ENCODE measurements at places on chromosomes 5 and 9.

GRCh38 chr5:115649541-115649940 is 23.7 kb upstream of the TMED7 start:
- no peak for DNase-seq

DNA sequence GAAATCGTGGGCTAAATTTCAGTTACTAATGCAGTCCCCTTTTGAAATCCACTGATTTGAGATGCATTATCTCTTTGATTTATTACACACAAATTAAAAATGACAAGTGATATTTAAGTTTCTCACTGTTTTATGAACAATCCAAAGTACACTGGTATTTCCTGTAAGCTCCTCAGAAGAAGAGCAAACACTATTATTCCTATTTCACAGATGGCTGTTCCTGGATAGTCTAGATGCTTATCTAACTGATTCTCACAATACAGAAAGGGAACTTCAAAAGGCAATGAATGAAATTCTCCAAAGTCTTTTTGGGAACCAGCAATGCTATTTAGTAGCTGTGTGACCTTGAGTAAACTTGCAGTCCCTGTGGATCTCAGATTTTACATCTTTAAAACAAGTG is 404.7 kb upstream of the DAB2 start:
- no peak for DNase-seq

- DNase-seq: no peak
These were observed 527.0 kb upstream of the TUSC1 start for GRCh38 chr9:26205261-26205660.

- no peak for DNase-seq
These were observed 93.8 kb upstream of the FAM120A start for GRCh38 chr9:93357649-93358048.

DNA sequence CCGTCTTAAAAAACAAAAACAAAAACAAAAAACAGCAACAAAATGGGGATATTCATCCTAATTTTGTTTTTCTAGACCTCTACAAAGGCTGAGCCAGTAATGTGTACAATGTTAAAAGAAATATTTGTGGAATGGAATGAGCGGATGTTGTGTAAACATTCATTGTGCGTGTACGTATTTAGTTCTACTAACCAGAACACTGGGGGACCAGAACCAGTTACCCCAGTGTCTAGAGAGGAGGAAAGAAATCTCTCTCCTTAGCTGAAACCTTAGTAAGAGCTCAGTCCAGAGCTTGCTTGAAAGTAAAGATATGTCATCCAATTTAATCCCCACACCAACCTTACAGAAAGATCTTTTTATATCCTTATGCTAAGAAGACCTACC is 106.7 kb upstream of the CPEB4 start:
- no peak for DNase-seq

DNA sequence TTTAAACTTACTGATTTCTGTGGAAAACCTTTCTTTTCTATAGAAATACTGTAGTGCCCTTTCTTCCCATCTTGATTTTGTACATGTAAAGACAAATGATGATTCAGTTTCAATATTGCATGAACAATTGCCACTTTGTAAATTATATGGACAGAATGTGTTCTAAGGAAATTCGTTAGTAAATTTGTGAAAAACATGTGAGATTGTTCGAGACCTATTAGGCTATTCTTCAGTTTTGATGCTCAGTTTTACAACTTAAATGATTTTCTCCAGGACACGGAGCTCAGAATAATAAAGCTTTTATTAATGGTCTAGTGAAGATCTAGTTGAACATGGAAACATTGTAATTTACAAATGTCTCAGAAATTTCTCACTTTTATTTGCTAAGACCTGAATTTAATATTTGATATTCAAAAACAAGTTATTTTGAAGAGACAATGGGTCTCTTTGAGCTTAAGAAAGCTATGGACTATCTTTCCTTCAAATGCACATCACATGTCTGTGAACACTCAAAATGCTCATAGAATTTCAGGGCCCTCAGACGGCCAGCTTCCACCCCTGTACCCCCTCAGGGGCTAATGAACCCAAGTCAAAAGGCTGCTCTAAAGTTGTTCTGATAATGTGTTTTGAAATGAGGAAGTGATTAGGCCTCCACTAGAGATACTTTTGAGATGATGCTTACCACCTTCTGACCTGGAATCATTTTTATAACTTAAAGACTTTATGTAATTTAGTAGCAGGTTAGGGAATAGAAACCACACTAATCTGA is 54.1 kb upstream of the FSD1L start:
- no peak for DNase-seq

- no peak for DNase-seq
These were observed 365.9 kb upstream of the C9orf72 start for GRCh38 chr9:27939186-27939585.

- DNase-seq: no peak
These were observed 419.5 kb upstream of the ACTBL2 start for GRCh38 chr5:57902095-57902494.

DNA sequence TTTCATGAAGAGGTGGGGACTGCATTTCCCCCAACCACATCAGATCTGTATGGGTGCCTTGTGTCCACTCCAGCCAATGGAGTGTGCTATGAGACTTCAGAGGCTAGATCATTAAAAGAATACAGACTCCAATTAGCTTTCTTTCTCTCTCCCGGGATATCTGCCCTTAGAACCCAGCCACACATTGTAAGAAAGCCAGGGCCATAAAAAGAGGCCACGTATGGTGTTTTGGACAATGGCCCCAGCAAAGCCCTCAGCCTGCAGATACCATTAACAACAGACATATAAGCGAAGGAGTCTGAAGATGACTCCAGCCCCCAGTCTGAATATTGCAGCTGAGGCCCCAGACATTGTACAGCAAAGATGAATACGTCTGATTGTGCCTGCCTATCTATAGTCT is 21.5 kb downstream of the IL6ST start:
- no peak for DNase-seq

DNA sequence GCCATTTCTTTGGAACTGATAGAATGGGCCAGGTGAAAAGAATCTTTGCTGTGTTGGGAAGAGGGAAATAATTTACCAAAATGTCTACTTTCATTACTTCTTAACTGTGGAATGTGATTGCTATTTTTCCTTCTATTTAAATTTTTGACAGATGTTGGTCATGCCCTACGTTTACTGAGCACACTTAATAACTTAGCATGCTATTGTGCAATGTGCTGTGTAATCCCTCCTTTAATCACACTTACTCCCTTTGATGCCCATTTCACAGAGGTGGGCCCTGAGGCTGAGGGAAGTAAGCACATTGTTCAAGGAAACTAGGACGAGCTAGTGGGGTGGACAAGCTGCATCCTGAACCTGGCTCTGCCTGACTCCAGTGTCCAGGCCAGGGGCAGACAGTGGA is 47.8 kb upstream of the INSYN2B start:
- no peak for DNase-seq

DNA sequence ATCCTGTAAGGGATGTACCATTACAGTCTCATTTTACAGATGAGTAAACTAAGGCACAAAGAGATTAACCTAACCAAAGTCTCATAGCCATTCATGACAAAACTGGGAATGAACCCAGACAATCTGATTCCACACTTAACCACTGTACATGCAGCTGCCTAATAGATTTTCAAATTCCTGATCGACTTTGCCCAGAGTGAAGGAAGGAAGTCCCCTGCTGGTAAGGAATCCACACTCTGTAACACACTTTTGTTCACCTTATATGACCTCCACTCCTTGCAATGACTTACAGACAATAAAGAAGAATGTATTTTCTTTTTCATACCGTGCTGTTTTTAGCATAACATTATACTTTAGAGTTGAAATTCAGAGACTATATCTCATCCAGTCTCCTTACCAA is 31.3 kb upstream of the PLPP6 start:
- DNase-seq: no peak

DNA sequence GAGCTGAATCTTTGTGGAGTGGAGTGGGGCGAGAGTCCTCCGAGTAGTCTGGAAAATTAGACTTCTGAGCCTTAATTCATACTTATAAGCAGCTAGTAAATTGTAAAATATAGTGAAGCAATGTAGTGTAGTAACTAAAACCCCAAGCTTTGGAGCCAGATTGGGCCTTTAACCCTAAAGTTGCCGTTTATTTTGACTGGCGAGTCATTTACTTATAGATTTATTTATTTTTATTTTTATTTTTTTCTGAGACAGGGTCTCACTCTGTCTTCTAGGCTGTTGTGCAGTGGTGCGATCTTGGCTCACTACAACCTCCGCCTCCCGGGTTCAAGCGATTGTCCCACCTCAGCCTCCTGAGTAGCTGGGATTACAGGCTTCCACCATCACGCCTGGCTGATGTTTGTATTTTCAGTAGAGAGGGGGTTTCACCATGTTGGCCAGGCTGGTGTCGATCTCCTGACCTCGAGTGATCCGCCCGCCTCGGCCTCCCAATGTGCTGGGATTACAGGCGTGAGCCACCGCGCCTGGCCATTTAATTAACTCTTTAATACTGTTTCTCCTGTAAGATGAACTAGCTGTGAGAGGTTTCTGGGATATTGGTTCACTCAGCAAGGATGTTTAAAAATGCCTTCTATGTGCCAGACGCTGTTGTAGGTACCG is 687 bp upstream of the RPS23 start:
- no peak for DNase-seq

- DNase-seq: no peak
These were observed 129.3 kb upstream of the STC2 start for GRCh38 chr5:173457482-173457881.

- DNase-seq: no peak
These were observed 2.2 kb downstream of the GABRB2 start for GRCh38 chr5:161544350-161544765.

- no peak for DNase-seq
These were observed 9.7 kb downstream of the PCDH1 start for GRCh38 chr5:141868541-141868940.

DNA sequence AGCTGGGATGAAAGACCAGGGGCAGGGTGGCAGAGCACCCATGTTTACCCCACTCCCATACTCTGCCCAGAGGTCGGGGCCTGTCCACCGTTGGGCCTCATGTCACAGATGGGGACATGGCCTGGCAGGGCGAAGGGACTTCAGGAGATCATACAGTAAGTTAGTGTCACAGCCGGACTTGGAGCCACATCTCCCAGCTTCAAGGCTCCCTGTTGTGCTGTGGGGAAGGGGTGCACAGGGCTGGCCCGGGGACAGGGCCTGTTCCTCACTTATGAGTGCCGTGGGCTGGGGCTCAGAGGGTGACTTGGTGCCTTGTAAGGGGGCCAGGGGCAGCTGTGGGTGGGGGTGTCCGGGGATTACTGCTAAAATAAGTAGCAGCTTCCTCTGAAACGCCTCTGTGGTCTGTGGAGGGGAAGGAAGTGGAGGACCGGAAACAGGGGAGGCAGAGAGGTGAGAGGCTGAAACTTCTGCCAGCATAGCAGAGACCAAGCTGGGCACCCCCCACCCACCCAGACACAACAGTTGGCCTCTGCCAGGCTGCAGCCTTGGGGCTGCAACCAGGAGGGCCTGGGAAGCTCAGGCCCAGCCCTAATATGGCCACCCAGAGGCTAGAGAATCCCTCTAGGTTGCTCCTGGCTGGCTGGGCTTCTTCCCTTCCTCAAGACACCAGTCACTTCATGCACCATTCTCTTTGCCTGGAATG is 41.1 kb upstream of the NEK6 start:
- DNase-seq: peak; percentile 72

DNA sequence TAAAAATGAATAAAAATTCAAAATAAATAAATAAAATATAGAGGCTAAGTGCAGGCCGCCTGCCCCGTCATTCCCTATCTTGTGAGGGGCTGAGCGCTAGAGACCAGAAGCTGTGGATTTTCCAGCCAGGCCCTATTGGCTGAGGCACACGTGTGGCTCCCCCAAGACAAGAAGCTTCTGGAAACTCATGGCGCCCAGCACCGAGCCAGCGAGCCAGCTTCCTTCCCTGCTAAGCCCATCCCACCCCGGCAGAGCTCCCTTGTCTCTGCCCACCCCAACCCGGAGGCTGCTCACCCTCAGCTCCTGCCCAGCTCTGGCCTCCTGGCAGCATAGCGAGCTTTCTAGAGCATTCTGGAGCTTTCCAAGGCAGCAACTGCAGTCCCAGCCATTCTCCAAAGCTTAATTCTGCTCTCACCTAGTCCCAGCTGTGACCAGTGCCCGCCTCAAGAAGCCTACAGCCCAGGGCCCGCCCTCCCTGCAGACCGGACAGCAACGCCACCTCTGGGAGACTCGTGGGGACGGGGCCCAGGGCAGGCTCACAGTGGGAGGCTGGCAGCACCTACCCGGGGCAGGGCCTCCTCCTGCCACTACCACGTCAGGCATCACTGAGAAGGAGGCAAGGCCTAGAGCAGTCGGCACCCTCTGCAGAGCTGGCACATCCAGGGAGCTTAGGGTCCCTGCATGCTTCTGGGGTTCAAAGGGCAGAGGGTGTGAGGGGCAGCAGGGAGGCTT is 23.2 kb upstream of the TMEM250 start:
- DNase-seq: no peak

- no peak for DNase-seq
These were observed 5.0 kb downstream of the PPARGC1B start for GRCh38 chr5:149735066-149735465.

- no peak for DNase-seq
These were observed 9.1 kb upstream of the HSPB3 start for GRCh38 chr5:54446379-54446732.

GRCh38 chr9:99249619-99250018 is 27.5 kb downstream of the SEC61B start:
- DNase-seq: no peak

- no peak for DNase-seq
These were observed 714.6 kb downstream of the SEMA5A start for GRCh38 chr5:8831251-8831650.

- DNase-seq: no peak
These were observed 25.8 kb upstream of the IFNA14 start for GRCh38 chr9:21265421-21266189.

DNA sequence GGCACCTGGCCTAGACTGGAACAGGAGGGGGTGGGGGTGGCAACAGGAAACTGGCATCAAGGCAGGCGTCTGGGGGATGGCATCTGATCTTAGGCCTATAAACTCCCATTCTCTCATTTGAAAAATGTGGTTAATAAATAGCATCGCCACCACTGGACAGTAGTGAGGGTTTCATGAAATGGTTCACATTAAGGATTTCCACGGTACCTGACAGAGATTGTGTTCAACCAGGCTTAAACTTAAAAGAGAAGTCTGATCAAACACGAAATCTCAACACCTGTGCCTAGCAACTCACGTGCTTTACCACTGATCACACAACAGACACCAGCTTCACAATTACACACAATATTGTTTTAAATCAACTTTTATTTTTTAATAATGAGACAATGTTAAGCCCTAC is 3.0 kb downstream of the DENND1A start:
- DNase-seq: no peak

GRCh38 chr9:93967020-93967803 is 12.1 kb upstream of the BARX1 start:
- no peak for DNase-seq

GRCh38 chr5:170441393-170441784 is 52.2 kb upstream of the KCNMB1 start:
- no peak for DNase-seq
